ENCODE measurements at places on chromosomes 5 and 9.

GRCh38 chr9:76911971-76912370, 6.1 kb upstream of the PRUNE2 start:
- no peak for DNase-seq

GRCh38 chr9:74711341-74711740, 176.4 kb downstream of the TRPM6 start:
- DNase-seq, result no peak

GRCh38 chr5:3852161-3852916, 256.7 kb downstream of the IRX1 start:
- no peak for DNase-seq

- no peak for DNase-seq
These were observed 104.6 kb downstream of the CACNA1B start for GRCh38 chr9:137982200-137982599.

- no peak for DNase-seq
These were observed 699.0 kb downstream of the MAT2B start for GRCh38 chr5:164204338-164204946.

GRCh38 chr5:87754009-87754757, 341.5 kb upstream of the CCNH start:
- DNase-seq, result no peak

GRCh38 chr9:83060556-83060955, 2.4 kb downstream of the RASEF start:
- DNase-seq, result no peak

- DNase-seq, result no peak
These were observed 18.1 kb downstream of the NR6A1 start for GRCh38 chr9:124752967-124753366.

GRCh38 chr5:4252385-4252784, 656.8 kb downstream of the IRX1 start:
- no peak for DNase-seq

- no peak for DNase-seq
These were observed 2.0 kb downstream of the OR2V2 start for GRCh38 chr5:181149355-181149754.

DNA sequence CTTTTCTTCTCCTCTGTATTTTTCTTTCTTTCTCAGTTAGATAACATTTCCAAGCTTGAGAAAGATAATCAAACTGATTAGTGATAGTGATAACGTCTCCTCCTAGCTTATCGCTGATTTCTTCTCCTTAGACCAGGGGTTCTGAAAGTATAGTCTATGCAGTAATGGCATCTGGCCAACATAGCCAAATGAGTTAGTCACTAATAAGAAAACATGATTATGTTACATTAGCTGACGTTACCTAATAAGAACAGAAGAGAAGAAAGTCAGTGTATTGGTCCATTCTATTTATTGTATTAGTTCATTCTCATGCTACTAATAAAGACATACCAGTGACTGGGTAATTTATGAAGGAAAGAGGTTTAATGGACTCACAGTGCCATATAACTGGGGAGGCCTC, 111.2 kb downstream of the STRBP start:
- DNase-seq, result no peak

DNA sequence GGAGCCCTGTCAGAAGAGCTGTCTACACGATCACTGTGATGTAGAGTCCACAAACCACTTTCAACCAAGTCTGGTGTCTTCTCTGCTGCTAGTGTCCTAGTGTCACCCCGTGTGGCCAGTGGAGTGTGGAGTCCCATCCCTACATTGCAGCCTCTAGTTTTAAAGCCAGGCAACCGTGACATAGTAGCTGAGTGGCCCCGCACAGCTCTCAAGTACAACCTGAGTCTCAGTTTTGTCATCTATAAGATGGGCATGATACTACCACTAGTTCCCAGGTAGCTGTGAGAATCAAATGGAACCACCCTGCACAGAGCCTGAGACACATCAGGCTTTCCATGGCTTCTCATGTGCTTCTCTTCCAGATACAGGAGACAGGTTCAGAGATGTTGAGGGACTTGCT, 43.2 kb upstream of the AKNA start:
- no peak for DNase-seq

GRCh38 chr5:109413458-109413857, 3.7 kb upstream of the PJA2 start:
- no peak for DNase-seq

DNA sequence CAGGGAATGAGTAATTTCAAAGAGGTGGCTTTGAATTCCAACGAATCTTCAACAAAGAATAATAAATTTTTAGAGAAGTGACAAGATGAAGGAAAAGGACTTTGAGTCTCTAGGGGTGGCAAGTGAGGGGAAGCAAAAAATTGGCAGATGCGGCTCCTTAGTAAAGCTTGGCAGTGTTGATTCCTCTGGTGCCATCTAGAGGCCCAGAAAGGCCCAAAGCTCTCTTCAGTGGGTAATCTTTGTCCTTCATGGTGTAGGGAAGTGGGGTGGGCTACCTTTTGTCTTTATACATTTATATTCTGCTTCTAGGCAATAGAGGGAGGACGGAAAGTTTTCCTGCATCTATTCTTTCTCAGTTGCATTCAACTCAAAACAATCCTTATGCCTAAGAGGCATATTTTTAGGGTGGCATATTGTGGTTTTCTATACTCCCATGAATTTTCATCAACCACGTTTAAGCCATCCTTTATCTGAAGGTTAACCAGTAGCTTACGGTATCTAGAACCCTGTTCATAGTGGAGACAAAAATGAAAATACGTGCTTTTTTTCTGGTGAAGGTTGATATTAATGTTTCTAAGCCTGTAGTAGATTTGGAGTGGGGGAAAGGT, 17.5 kb upstream of the ROPN1L start:
- DNase-seq, result peak; percentile 19

- no peak for DNase-seq
These were observed 46.4 kb upstream of the CTXN3 start for GRCh38 chr5:127602481-127602880.

DNA sequence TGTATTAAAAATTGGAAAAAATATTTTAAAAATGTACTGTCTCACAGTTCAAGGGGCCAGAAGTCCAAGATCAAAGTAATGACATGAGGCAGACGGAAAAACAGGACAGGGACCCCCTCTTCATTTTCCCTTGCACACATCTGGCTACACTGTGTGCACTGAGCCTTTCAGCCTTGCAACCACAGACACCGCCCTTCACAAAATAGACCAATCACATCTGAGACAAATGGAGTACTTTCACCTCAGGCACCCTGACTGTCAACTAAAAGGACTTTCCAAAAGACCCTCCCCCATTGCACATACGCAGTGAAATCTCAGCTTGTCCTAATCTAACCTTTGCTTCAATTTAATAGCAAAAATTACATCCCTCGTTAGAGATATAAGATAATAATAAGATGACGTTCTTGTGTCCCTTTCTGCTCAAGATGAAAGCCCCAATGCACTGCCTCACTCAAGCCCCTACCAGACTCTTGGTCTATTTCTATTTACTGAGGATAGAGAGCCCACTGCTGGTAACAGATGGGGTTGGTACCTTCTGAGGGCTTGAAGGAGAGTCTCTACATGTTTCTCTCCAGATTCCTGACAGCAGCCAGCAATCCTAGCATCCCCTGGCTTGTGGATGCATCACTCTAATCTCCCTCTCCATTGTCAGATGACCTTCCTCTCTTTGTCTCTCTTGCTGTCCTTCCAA, 514.8 kb upstream of the ADAMTS16 start:
- no peak for DNase-seq

Data from NCI-H526 (cell line).